Kidney (tissue), 22 donors: ENCODE measurements at places on chromosomes 2 and 18.

DNA sequence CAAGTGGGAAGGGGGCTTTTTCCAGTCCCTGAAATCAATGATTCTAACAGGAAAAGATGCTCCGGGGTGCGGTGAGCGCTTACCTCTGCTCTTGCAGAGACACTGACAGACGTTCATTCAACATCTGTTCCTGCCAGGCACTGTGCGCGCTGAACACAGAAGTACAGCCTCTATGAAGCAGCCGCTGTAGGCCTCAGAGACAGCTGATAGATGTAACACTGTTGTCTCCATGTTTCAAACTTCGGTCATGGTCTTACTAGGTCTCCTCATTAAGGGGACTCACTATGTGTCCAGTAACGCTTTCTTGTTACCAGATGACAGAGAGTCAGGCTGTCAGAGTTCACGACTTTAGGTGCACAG lies 649 bp upstream of the CLIP4 start:
- no peak for DNase-seq

- DNase-seq = no peak
Measured at GRCh38 chr2:49367003-49367402, 212.7 kb upstream of the FSHR start.

GRCh38 chr2:180555391-180555965 lies 424.9 kb upstream of the UBE2E3 start:
- DNase-seq = no peak

- no peak for DNase-seq
Measured at GRCh38 chr18:55856679-55857078, 268.7 kb upstream of the TCF4 start.

DNA sequence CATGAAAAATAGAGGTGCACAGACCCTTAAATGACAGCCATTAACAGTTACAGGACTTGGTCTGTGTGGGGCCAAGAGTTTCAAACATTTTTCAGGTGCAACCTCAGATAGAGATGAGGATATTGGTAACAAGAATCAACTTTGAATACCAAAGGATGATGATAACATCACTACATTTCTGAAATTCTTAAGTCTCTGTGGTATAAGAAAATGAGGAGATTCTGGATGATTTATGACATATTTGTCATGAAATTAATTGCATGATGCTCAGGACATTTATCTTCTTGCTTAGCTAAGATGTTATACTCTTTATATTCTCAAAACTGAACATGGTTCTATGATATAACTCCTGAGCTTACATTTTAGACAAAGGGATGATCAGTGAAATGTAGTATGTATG lies 471.8 kb upstream of the CWC22 start:
- DNase-seq = no peak

GRCh38 chr18:49487711-49488310 lies 777 bp upstream of the C18orf32 start:
- DNase-seq = no peak

GRCh38 chr18:2706903-2707302 lies 51.4 kb downstream of the SMCHD1 start:
- DNase-seq = no peak

DNA sequence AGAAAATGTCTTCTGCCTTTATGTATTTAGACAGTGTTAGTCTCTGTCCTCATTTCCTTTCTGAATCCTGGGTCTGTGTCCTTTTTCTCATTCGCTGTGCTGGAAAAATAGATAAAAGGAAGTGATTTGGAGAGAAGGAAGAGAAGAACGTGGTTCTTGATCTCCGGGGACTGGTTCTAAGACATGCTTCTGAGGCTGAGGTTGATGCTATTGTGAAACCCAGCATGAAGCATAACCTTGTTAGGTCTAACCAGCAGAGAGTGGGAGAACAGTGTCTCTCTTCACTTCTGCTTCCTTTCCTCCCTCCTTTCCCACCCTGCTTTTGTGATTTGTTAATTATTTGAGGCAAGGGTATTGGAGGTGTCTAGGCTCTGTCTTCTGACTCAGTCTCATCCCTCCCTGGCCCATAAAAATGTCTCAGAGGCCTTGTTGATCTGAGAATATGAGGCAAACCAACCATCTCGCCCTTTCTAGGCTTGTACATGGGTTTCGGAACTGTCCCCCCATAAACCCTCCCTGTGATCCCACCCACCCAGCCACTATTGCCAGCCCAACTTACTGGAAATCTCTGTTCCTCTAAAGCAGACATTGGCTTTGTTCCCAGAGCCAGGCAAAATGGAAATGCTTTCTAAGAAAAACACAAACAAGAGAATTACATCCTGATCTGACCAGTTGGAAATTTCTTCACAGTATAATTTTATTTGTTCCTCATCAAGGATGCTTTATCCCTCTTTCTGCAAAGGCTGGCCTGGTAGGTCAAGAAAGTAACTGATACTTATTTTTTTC lies 360.6 kb upstream of the TNP1 start:
- peak; percentile 61 for DNase-seq

- no peak for DNase-seq
Measured at GRCh38 chr18:22930089-22930713, 2.9 kb upstream of the RBBP8 start.

- no peak for DNase-seq
Measured at GRCh38 chr2:149828520-149829210, 241.1 kb upstream of the MMADHC start.
